Stimulated activated CD4-positive, alpha-beta T cell treated with anti-CD3 and anti-CD28 coated beads, Interleukin-15, amount 100 ng/mL, for 1 hour (primary cell): ENCODE measurements at places on chromosomes 3 and 15.

GRCh38 chr3:148379763-148380382 is 317.8 kb upstream of the AGTR1 start:
- no peak for DNase-seq

- DNase-seq = no peak
Observed at GRCh38 chr3:154015307-154015706, 105.9 kb upstream of the ARHGEF26 start.

GRCh38 chr3:45682311-45682710 is 6.9 kb upstream of the SACM1L start:
- DNase-seq = no peak

GRCh38 chr3:70276901-70277300 is 35.5 kb downstream of the MDFIC2 start:
- no peak for DNase-seq

DNA sequence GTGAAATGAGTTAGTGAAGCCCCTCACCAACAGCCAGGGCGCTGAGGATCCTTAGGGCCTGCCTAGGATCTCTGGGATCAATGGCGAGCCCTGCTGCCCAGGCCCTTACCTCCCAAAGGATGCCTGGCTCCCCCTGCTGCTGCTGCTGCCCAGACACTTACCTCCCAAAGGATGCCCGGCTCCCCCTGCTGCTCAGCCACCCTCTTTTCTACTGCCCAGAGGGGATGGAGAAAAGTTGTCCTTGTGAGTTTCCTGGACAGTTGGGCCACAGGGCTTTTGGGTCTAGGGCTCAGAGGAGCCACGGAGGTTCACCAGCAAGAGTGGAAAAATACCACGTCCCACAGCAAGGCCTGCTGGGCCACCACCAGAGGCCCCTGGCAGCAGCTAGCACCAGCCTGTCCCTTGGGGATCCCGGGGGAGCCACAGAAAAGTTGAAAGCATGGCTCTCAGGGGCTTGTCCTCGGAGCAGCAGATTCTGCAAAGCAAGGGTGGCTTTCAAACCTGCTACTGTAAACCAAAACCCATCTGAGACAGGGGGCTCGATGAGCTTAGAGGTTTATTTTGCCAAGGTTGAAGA is 59.4 kb downstream of the SLC6A6 start:
- no peak for DNase-seq

DNA sequence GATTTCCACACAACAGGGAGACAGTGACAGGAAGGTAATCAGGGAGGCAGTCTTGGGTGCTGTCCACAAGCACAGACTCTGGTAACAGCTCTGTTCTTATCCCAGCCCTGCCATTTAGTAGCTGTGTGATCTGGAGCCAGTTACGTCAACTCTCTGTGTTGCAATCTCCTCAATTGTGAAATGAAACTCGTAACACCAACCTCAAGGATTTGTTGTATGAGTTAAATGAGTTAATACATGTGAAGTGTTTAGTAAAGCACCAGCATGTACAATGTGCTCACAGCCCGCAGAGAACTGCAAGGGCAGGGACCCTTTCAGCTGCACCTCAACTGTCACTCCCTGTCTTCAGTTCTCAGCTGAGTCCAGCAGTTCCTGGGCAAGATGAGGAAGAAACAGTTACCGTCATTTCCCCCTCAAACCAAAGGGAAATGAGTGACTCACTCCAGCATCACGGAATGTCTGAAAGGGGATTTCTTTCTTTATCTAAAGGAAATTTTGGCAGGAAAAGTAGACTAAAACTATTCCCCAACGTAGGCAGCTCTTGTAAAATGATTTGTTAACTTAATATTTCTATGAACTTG is 39.9 kb upstream of the MB21D2 start:
- DNase-seq = no peak

GRCh38 chr3:186385856-186386602 is 24.0 kb upstream of the DGKG start:
- DNase-seq = no peak

DNA sequence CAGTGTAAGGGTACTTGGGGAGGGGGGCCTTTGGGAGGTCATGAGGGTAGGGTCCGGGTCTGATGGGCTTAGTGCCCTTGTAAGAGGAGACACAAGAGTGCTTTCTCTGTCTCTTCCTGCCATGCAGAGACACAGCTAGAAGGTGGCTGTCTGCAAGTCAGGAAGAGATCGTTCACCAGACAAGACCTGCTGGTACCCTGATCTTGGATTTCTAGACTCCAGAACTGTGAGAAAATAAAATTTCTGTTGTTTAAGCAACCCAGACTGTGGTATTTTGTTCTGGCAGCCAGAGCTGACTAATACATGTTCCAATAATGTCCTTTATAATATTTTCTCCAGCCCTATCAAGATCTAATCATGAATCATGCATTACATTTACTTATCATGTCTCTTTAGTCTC is 130.0 kb upstream of the VEPH1 start:
- DNase-seq = no peak

GRCh38 chr3:188700501-188700900 is 471.3 kb upstream of the TPRG1 start:
- DNase-seq = no peak

DNA sequence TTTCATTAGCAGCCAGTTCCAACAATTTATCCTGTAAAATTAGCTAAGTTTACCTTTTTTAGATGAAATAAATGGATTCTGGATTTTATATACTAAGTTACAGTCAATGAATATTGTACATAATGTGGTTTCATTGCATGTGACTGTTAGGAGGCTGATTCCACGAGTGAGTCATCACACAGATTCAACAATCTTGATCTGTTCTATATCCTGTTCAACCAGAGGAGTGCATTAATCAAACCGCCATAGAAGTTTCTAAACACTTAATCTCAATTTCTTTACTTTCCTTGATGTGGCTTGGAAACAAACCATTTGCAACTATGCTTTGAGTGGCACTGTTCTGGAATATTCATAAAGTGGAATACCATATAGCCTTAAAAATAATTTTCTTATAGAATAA is 15.3 kb downstream of the DNAJC13 start:
- DNase-seq = no peak

DNA sequence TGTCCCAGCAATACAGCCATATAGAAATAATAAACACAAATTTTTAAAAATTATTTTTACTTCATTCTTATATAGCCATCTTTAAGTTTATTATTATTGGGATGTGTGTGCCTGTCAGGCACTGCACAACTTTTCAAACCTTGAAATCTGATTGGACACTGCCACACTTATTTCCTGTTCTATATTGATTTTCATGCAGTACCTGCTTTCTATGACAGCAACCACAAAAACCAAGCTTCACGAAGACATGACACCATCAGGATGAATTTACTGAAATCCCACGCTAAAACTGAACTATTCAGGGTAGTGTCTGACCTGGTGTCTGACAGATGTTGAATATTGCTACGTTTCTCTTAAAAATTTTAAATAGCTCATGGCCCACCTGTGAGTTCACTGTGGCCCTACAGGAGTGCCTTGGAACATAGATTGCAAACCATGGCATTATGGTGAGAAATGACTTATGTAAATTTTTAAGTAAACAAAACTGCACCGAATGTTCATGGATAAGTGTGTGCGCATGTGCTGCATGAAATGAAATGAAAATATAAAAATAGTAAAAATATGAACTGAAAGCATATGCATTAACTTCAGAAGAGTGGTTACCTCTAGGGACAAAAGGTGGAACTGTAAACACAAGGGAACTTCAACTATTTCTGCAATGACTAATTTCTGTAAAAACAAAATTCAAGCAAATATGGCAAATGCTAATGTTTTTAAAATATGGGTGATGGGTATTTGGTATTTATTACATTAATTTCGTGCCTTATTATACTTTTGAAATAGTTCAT is 152.3 kb downstream of the ZBTB20 start:
- DNase-seq = no peak

DNA sequence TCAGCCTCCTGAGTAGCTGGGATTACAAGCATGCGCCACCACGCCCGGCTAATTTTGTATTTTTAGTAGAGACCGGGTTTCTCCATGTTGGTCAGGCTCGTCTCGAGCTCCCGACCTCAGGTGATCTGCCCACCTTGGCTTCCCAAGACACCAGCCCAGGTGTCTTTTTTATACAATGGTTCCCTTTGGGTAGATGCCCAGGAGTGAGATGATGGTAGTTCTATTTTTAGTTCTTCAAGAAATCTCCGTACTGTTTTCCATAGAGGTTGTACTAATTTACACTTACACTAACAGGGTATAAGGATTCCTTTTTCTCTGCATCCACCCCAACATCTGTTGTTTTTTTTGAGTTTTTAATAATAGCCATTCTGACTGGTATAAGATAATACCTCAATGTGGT is 94.3 kb downstream of the IGF2BP2 start:
- DNase-seq = no peak

GRCh38 chr15:98442379-98442833 is 205.9 kb upstream of the IGF1R start:
- peak; percentile 31 for DNase-seq

GRCh38 chr3:146469150-146470017 is at the start of gene PLSCR2:
TSS of gene PLSCR2 (minus strand) at chr3:146469561. CDS start at chr3:146459904, 9,657 bp downstream.
- DNase-seq = peak; percentile 51

DNA sequence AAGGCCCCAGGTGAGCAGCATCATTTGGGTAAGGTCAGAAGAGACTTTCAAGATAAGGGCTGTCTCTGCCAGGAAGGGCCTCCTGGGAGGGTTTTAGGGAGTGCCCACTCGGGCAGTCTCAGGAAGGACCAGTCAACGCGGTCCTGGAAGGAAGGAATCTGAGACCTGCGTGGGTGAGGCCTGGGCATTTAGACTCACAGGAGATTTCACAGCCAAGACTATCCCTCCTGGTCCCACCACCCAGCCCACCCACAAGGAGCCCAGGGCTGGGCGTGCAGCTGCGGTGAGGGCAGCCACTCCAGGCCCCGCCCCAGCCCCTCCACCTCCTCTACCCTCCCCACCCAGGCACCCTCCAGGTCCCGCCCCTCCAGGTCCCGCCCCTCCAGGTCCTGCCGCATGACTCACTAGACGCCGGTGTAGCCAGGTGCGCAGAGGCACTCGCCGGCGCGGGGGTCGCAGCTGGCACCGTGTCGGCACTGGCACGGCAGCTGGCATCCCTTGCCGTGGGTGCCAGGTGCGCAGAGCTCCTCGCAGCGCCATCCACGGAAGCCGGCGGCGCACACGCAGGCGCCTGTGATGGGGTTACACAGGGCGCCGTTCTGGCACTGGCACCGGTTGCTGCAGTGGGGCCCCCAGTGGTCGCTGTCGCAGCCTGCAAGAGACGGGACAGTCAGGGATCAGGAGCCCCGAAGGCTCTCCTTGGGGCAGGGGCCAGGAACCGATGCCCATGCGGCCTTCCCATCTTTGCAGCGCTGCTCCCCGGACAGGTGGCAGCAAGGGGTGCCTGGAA is 112.7 kb downstream of the RAB11A start:
- peak; percentile 19 for DNase-seq

DNA sequence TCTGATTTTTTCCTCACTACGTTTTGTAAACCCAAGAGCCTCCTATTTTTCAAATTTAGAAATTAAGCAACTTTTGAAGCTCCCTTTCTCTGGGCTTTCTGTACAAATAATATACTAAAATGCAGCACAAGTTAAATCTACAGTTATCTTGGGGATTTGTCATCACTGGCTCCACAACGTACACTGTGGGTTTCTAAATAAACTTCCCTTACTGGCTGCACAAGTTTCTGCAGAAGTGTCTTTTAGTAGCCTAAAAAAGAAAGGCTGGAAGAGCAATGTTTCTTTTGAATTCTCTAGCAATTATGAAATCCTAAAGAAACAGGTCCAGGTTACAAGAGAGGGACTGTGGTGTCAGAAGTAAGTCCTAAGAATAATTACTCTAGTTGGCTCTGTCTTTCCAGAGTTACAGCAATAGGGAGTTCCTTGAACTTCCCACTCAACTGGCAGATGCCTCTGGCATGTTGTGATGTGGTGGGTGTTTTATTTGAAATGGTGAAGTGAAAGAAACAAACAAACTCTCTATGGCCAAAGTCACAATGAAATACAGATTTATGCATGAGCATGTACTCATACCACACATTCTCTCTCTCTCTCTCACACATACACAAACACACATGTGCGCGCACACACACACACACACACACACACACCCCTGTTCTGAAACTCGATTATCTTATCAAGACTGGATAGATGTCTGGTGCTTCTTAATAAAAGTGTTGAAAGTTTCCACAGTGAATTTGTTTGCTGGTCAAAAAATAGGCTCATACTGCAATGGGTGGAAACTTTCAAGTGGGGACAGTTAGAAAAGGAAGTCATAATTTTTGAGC is 198.2 kb downstream of the SSR3 start:
- no peak for DNase-seq

GRCh38 chr3:403826-404225 is 207.3 kb downstream of the CHL1 start:
- no peak for DNase-seq

- DNase-seq = no peak
Observed at GRCh38 chr15:90619939-90620338, 90.2 kb downstream of the CRTC3 start.

DNA sequence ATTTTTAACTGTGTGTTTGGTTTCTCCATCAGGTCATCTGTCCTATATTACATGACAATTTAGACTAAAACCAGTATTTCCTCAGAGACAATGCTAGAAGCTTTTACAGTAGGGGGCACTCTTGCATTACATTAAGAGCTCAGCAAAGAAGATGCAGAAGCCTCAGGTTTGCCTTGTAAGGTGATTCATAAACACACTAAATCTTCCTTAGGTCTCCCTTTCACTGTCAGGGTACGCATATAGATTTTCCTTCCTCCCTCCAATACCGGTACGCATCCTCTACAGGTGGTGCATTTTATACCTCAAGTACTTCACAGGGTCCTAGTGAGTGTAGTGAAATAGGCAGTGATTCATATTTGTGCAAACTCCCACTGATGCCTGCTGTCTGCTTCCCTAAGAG is 46.5 kb downstream of the CD86 start:
- DNase-seq = no peak

GRCh38 chr15:78174401-78174800 is 25.2 kb downstream of the IDH3A start:
- DNase-seq = no peak

GRCh38 chr15:40320931-40321371 is 2.5 kb upstream of the INAFM2 start:
- no peak for DNase-seq

- no peak for DNase-seq
Observed at GRCh38 chr3:12870942-12871341, 29.6 kb upstream of the RPL32 start.

- DNase-seq = no peak
Observed at GRCh38 chr15:71951134-71951533, 140.8 kb downstream of the NR2E3 start.
